ENCODE measurements at places on chromosomes 6 and 20.

GRCh38 chr20:9534025-9534424, 19.6 kb downstream of the LAMP5 start:
- no peak for DNase-seq

- DNase-seq, result no peak
Observed at GRCh38 chr20:41586772-41587171, 31.4 kb downstream of the CHD6 start.

GRCh38 chr20:42742926-42743325, 446.8 kb downstream of the PTPRT start:
- no peak for DNase-seq

DNA sequence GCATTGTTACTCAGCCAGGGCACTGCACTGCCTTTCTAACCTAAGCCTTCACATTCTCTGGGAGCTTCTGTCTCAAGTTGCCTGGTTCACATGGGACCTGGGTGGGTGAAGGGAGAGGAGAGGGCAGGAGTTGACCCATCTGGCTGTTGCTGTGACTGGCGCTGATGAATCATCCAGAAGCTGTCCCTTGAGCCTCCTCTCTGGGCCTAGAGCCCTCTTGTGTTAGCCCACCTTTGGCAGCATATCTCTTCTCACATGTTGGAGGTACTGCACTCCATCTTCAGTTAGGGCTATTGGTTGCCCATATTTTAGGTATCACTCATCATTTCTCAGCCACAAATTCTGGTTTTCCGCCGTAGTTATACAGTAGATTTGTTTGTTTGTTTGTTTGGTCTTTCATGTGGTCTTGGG, 19.8 kb downstream of the XRN2 start:
- DNase-seq, result peak; percentile 6

DNA sequence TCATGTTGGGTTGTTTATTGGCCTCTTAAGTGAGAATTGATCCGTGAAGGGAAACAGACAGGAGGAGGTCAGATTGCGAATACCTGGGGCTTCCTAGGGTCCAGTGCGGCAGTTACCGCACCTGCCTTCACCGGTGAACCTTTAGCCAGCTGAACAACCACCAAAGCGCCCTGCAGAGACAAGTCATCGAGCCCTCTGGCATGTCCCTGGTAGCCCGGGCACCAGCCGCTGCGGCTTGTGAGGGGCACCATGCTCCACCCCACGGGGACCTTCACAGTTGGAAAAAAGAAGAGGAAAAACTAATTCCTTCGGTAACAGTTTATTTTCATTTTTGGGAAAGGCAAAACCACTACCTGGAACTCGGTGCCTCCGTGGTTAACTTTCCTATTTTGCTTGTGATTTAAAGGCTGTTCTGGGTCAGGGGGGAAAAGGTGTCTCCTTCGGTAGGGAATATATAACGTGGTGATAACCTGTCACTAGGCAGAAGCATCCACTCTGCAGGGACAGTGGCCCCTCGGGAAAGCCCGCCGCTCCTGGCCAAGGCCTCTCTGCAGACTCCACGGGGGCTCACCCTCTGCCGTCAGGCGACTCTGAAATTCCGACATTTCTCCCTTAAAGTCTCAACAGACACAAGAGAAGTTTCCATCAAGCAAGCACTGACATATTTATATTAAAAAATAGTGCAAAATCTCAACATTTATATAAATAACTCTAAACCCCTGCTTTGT, 30.7 kb upstream of the ZBP1 start:
- no peak for DNase-seq

DNA sequence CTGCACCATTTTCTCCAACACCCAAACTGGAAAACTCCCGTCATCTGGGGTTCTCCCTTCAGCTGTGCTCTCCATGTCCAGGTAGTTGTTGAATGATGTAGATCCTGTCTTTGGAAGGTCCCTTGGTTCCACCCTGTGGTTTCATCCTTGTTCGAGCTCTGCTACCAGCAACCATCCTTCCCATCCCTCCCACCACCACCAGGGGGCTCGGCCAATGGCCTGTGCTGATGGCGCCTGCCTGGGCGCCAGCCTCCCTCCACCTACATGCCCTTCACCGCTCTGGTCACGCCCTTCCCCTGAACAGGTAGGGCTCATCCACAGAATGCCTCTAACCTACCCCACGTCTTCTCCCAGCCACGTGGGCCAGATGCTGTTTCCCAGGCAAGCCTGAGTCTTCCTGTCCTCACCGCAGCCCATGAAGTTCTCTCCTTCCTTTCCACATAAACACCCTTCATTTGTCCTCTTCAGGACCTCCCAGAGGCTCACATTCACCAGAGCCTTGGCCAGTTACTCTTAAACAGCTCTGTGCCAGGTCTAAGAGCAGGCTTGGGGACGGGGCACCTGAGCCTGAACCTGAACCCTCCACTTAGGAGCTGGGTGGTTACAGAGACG, 75.1 kb upstream of the DUSP22 start:
- no peak for DNase-seq

- no peak for DNase-seq
Observed at GRCh38 chr6:164753517-164753916, 555.9 kb downstream of the C6orf118 start.

- peak; percentile 66 for DNase-seq
Observed at GRCh38 chr6:43143235-43144128, 27.6 kb upstream of the SRF start.

- DNase-seq, result peak; percentile 94
Observed at GRCh38 chr6:149941583-149942460, at the start of gene ULBP2. Gene ULBP2 (plus strand): TSS chr6:149942014. CDS start chr6:149942073, 59 bp downstream.

GRCh38 chr20:52622081-52622480, 350.1 kb upstream of the TSHZ2 start:
- DNase-seq, result no peak

GRCh38 chr6:97440590-97441176, 157.7 kb upstream of the MMS22L start:
- no peak for DNase-seq

DNA sequence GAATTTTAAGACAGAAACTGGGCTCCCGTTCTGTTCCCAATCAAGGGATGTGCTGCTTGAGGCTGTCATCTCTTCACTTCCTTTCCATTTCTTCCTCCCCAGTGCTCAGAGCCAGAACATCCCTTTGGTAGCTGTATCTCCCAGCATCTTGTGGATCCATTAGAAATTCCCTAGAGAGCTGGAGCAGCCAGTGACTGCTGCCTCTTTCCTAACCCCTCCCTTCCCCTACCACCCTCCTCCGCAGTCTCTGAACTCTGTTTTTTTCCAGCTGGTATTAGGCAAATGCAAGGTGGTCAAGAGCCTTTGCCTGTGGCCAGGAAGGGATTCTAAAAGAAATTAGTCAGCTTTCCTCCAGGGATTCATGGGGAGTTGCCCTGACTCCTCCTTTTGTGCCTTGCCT, 208.0 kb downstream of the EYA2 start:
- DNase-seq, result no peak

DNA sequence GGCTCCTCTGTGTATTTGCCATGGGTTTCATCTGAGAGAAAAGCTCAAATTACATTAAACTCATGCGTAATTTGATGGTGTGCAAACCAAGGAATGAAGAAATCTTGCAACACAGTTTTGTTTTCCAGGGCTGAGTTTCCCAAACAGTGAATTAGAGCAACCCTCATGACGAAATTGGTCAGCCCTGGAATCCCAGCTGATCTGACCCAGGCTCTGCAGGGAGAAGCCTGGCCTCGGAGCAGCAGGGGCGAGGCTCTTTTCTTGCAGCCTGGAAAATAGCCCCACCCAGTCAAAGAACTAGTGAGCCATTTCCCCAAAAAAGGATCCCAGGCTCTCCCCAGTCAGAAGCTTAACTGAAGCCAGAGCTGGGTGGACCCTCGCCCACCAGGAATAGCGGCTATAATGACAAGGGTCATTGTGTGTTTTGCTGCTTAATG, 107.3 kb upstream of the SNX9 start:
- DNase-seq, result no peak

DNA sequence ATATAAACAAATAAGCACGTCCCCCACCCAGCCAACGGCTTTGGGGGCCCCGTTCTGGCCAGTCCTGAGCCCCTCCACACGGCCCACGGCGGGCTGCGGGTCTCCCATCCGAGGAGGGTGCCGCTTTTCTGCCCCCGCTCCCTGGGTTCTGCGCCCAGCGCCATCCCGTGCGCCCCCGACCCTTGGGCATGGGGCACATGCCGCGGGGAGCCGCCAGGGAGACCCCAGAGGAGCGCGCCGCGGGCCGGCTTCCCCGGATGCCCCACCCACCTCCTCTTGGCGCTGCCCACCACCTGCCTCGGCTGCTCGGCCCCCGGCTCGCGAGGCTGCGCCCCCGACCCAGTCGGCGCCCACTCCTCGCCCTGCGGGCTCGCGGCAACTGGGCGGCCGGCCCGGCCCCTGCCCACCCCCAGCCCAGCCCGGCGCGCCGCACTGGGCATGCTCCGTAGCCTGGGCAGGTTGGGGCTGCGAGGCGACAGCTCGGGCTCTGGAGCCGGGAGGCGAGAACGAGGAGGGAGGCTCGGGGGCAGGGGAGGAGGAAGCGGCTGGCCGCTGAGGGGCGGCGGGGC, 570 bp upstream of the PLCB4 start:
- DNase-seq, result no peak

- no peak for DNase-seq
Observed at GRCh38 chr6:5337573-5337972, 76.3 kb downstream of the FARS2 start.

GRCh38 chr6:111874025-111874415, 768 bp upstream of the FYN start:
- DNase-seq, result peak; percentile 70

DNA sequence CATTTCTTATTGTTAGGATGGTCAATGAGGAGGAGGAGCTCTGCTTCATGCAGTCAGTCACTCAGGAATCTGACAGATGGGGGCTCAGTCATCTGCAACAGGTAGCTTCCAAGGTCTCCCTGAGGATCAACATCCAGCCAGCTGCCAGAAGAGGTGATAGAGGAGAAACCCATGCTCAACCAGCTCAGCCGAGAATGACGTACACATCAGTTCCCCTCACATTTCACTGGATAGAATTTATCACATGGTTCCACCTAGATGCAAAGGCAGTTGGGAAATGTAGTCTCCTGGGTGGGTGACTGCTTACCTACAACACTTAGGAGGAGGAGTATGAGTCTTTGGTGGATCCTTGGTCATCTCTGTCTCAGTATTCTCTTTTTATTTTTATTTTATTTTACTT, 144.5 kb downstream of the CEBPB start:
- DNase-seq, result no peak

DNA sequence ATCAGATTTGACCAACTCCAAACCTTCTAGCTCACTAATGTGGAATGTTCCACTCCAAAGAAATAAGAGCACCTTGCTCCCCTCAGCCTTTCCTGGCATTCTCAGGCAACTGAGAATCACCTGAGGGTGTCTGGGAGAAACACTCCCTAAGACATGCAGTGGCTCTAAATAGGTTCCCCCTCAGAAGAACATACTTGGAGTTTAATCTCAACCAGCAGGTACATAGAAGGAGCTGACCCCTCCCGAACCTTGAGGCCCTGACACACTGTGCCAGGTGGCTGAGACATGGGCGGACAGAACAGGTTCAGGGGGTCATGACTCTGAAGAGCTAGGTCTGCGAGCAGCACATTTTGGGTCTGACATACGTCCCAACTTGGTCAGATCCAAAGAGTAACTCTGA, 107.6 kb upstream of the MAP3K4 start:
- DNase-seq, result no peak

GRCh38 chr6:151070631-151071051, 169.1 kb upstream of the AKAP12 start:
- DNase-seq, result no peak

GRCh38 chr6:148517470-148517869, 174.8 kb downstream of the SASH1 start:
- no peak for DNase-seq

DNA sequence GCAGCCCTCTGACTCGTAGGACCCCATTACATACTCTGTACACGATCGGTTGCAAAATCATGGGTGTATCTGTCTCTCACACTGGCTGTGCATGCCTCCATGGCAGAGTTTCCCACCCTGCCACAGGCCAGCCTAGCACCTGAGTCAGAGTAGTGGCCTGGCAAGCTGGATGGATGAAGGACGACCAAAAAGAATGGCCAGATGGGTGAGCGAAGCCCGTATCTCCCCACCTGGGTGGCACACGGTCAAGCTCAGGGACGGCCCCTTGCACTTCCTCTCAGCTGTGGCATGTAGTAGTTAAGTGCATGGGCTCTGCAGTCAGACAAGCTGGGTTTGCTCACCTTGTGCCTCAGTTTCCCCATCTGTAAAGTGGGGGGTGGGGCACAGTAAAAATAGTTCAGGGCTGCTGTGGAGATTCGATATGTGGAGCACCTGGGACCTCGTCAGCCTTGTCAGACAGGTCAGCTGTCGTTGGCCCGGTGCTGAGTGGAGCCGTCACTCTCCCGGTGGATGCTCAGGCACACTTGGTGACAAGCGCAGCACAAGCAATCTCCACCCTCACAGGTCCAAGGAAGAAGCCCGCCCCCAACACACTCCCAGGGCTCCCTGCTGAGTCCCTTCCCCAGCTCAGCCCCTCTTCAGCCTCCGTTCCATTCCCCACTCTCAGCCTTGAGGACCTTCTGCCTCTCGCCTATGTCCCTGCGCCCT, 12.6 kb downstream of the CPNE5 start:
- DNase-seq, result no peak

GRCh38 chr6:151255811-151256210, 16.0 kb downstream of the AKAP12 start:
- no peak for DNase-seq

GRCh38 chr20:41669708-41670263, 51.6 kb upstream of the CHD6 start:
- no peak for DNase-seq

DNA sequence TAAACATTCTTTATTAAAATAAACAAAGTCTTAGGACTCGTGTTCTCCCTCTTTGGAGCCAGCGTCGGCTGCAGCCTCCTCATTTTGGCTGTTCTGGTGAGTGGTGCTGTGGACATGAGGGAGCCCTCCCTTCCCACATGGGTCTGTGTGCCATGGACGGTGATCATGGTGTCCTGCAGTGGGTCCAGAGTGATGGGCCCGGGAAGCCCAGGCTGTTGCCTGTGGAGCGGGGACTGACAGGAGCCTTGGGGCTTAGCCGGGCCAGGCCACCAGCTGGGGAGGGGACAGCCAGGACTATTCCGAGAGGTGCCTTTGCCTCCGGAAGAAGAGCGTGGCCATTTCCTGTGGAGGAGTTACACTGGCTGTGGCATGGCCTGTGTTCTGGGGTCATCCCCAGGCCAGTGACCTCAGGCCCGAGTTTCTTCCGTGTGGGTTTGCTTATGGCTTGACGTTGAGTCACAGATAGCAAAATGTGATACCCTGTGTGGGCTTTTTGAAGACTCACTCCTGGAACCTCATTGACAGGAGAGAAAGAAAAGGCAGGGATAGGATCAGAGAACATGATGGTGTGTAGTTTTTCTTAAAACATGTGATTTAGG, 153.4 kb downstream of the DTNBP1 start:
- DNase-seq, result no peak

GRCh38 chr6:7851780-7852179, 58.8 kb downstream of the TXNDC5 start:
- DNase-seq, result no peak

GRCh38 chr6:3762359-3762758, 10.8 kb upstream of the PXDC1 start:
- no peak for DNase-seq

GRCh38 chr6:140321891-140322290, 947.4 kb upstream of the CITED2 start:
- no peak for DNase-seq

All from CD4-positive, alpha-beta T cell treated with Interleukin-4 for 4 hours (primary cell).